ENCODE measurements at places on chromosomes 6 and 20.

GRCh38 chr20:55782224-55782911, 223.0 kb downstream of the CBLN4 start:
- no peak for DNase-seq

- DNase-seq = no peak
Observed at GRCh38 chr6:106114492-106114891, 28.4 kb downstream of the PRDM1 start.

GRCh38 chr6:79070206-79070825, 7.7 kb downstream of the PHIP start:
- no peak for DNase-seq

DNA sequence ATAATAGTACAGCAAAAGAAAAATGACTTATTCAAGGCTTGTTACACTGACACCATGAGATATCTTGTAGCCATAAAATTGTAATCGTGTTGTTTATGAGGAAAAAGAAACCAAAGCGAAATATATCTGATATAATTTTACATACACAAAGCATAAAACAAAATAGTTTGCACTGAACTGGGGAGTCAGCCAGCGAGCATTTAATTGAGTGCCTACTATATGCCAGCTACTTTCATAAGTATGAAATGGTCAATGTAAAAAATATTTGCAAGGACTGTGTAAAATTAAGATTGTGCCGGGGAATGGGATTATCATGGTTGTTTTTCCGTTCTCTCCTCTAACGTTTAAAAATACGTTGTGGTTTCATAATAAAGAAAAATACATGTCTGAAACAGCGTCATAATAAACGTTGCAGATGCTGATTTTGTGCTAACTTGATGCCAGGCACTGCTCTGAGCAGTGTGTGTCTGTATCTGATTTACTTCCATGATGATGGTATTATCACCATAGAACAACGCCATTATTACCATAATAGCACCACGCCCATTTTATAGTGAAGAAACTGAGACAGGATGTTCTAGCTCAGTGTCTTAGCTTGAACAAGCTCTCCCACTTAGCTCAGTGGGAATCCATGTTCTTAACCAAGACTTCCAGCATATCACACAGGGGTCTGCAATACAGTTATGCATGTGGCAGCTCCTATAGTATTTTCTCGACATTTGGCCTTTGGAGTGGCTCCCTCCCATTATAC, 144.6 kb downstream of the BCAS1 start:
- DNase-seq = no peak

DNA sequence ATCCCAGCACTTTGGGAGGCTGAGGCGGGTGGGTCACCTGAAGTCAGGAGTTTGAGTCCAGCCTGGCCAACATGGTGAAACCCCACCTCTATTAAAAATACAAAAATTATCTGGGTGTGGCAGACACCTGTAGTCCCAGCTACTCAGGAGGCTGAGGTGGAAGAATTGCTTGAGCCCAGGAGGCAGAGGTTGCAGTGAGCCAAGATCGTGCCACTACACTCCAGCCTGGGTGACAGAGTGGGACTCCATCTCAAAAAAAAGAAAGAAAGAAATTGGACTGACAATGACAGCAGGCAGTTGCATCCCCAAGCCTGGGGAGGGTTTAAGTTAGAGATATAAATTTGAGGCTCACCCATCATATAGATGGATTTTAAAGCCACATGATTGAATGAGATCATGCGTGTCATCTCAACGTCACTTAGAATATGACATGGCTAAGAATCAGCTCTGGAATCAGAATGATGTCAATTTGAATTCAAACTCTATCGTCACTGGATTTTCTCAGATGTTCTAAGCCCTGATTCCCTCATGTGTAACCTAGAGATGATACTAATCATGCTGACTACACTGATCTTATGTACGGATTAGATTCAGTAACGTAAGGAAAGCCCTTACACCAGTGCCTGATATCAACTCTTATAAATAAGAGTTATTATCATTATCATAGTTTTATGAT, 534.0 kb upstream of the JARID2 start:
- DNase-seq = no peak
